ENCODE measurements at places on chromosomes 16 and 17.
A peak's percentile ranks its signal among the peaks of the same experiment; 100 is the strongest.

GRCh38 chr16:87125206-87126155 is 191.7 kb downstream of the C16orf95 start:
- no peak for DNase-seq

DNA sequence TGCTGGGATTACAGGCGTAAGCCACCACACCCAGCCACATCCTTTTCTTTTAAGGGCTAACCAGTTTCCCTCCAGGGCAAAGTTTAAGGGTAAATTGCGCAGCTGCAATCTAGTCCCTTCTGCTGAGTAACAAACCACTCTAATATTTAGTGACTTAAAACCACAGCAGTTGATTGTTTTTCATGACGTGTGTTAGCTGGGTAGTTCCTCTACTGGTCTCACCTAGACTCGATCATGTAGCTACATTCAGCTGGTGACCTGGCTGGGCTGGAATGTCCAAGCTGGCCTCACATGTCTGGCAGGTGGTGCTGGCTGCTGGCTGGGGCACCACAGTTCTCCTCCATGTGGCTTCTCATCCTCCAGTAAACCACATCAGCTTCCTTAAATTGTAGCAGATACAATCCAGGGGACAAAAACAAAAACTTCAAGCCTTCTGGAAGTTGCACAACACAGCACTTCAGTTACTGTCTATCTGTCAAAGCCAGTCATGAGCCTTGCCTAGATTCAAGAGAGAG is 75.5 kb downstream of the GPRC5B start:
- no peak for DNase-seq

DNA sequence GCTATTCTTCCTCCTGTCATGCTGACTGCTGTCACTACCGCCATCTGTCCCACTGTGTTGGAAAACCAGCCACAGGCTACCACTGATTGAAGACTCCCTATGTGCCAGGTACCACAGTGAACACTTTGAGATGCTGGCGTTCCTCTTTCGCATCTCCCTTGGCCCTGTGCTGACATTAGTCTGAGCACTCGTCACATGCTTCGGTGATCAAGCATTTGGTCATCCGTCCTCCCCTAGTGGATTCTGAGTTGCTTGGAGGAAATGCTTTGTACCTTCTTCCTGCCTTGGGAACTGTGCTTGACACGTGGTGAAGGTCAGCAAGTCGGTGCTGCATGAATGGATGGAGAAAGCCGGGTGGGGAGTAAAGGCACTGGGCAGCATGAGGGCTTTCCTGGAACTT is 260.1 kb downstream of the SNX29 start:
- no peak for DNase-seq

GRCh38 chr17:9798724-9799123 is 7.3 kb upstream of the DHRS7C start:
- no peak for DNase-seq

DNA sequence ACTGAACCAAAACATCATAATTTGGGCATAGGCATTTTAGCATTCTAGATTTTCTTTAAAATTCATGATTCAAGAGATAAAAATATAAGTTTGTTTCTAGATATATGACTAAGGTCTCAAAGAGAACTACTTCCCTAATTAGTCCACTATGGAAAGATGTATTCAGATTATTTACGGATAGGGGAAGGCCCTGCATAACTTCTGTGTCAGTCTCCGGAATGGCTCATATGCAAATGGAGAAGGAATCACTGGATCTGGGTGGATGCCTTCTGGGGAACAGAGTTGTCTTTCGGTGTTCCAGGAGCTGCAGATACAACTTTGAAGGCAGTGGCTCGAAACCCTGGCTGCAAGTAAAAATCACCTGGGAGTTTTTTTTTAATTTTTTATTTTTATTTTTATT is 17.1 kb upstream of the WFIKKN2 start:
- DNase-seq = no peak

DNA sequence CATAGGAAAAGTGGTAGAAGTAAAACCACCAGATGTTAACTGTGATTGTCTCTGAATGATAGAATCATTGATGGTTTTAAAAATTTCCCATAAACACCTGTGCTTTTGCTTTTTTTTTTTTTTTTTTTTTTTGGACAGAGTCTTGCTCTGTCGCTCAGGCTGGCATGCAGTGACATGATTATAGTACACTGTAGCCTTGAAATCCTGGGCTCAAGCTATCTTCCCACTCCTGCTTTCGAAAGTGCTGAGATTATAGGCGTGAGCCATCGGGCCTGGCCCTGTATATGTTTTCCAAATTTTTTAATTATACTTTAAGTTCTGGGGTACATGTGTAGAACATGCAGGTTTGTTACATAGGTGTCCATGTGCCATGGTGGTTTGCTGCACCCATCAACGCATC is 80.5 kb downstream of the NF1 start:
- no peak for DNase-seq

DNA sequence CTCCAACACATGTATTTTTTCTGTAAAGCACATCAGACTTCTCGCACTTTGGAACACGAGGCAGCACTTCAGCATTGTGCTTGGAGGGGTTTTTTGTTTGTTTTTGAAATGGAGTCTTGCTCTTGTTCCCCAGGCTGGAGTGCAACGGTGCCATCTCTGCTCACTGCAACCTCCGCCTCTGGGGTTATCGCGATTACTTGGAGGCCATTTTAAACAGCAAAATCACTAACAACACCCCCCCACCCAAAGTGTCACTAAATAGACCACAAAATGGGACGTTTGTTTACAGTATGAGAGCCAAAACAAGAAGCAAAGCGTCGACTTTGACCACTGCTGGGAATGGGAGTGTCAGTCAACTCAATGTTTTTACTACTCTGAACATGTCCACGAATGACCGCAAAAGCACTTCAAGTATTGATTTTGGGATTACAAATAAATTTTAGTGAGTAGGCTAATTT is 9.0 kb upstream of the C16orf87 start:
- no peak for DNase-seq

- DNase-seq = no peak
These were observed 30.5 kb downstream of the CDH1 start for GRCh38 chr16:68767581-68767980.

GRCh38 chr16:48246066-48246465 is 1.3 kb downstream of the ABCC11 start:
- DNase-seq = no peak

DNA sequence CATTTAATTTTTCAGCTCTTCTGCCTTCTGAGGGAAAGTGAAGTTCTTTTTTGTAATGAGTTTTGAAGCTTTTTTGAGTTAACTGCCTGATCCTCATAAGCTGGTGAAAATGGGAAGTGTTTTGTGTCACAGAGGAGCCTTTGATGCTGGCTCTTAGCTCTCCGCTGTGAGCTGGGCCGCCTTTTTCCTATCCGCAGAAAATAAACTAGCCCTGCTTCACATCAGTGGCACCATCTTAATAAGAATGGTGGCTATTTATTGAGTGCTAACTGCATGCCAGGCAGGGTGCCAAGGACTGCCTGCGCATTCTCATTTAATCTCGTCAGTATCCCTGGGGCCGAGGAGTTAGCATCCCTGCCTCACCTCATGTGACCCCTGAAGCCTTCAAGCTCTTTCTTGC is 309.0 kb downstream of the CPPED1 start:
- no peak for DNase-seq

GRCh38 chr17:43398724-43399595 is at the start of gene ARL4D:
ARL4D (plus strand) TSS chr17:43398993; CDS start chr17:43399733, 740 bp downstream.
- peak; percentile 82 for DNase-seq

GRCh38 chr16:58510097-58510775 is 5.1 kb upstream of the SETD6 start:
- DNase-seq = no peak

DNA sequence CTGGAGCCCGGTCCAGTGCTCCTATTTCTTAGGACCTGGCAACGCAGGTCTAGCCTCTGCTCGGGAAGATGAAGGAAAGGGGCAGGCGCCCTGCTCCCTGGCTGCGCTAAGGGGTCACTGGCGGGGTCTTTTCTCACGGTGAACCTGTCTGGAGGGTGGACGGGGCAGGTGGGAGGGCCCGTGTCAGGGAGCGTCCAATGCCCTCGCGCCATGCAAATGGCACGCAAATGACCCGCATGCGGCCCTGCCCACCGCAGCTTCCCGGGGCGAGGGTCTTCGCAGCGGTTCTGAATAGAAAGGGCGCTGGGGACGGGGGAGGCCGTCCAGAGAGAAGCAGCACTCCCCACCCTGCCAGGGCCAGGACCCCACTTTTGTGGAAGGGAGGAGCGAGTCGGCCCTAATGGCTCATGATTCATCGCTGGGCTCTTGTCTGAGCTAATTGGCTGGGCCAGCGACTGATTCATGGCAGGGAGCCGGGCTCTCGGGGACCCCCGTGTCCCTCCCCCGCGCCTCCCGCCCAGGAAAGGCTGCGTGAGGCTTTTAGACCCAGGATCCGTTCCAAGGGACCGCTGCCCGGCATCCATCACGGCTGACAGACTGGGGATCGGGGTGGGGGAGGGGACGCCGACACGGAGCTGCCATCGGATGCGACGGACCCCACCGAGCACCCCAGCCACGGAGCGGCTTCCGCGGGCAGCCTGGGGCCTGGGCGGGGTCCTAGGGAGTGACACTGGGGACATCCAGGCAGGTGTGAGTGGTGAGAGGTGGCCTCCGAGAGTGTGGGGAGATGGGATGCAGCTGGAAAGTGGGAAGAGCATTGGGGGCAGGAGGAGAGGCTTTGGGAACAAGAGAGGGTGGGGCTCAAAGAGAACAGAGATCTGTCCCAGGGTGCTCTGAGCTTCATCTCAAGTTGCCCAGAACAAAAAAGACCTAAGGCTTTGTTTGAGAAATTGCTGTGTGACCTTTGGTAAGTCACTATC is 25.0 kb upstream of the NGFR start:
- DNase-seq = no peak

- DNase-seq = no peak
These were observed 378.4 kb upstream of the CDH5 start for GRCh38 chr16:65988024-65988595.

DNA sequence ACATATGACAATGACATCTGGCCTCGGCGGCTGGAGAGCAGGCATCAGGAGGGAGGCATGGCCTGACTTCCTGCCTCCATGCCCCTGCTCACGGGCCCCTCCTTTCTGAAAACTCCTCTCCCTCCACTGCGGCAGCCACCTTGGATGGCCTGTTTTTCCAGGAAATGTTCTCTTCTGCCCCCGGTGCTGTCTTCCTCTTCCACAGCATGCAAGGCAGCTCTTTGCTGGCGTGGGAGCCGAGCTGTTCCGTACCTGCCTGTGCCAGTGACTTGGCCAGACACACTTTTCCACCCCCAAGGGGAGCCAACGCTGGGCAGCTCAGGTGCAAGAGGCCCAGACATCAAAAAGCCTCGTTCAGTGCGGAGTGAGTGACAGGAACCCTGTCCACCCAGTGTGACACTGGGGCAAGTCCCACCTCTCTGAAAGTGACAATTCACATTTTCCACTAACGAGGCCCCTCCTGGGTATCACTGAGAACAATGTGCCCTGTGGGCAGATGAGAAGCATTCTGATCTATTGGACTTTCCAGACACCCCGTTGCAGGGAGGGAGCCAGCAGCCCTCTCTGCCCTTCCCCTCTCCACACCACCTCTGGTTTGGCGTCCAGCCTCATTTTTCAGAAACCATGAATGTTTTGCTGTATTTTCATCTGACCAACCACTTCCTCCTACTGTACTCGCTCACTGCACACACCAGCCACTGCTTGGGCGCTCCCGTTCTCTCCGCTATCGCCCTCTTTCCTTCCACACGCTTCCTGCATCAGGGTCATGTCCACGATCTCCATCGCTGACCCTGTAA is 31.2 kb downstream of the NSMCE1 start:
- peak; percentile 57 for DNase-seq

DNA sequence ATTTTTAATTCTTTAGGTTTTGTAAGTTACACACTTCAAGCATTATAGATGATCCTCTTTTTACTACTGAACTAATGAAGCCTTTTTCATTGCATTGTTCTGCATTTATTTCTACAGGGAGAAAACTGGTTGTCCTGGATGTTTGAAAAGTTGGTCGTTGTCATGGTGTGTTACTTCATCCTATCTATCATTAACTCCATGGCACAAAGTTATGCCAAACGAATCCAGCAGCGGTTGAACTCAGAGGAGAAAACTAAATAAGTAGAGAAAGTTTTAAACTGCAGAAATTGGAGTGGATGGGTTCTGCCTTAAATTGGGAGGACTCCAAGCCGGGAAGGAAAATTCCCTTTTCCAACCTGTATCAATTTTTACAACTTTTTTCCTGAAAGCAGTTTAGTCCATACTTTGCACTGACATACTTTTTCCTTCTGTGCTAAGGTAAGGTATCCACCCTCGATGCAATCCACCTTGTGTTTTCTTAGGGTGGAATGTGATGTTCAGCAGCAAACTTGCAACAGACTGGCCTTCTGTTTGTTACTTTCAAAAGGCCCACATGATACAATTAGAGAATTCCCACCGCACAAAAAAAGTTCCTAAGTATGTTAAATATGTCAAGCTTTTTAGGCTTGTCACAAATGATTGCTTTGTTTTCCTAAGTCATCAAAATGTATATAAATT is 53.0 kb downstream of the TUBD1 start:
- DNase-seq = no peak

- DNase-seq = no peak
These were observed 128.8 kb downstream of the FOXL1 start for GRCh38 chr16:86707171-86707570.

GRCh38 chr17:31646642-31647041 is 212.4 kb downstream of the COPRS start:
- no peak for DNase-seq

- DNase-seq = no peak
These were observed 872 bp downstream of the ELMO3 start for GRCh38 chr16:67199808-67200198.

DNA sequence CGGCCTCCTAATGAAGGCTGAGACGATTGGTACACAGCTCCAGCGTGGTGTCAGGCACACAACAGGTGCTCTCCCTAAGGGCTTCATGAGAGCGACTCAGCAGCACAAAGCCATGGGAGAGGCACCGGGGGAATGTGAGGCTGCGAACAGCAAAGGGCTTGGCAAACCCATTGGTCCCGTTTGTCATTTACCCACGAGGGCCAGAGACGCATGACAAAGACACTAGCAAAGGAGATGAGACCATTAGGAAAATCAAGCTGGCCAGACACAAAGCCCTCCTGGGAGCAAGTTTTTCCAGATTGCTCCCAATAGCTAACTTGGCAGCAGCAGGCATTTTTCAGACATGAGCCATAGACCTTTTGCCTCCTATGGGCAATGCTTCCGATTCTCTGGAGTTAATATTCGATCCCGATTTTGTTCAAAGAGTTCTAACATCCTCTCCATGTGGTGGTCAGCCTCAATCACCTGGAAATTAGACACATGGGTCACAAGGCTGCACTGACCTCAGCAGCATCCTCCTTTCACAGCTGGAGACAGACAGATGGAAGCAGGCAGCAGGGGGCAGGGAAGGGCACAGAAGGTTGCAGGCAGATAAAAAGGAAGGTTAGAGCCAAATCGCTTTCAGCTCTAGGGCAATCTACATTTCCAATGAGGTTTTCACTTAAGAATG is 38.2 kb downstream of the TK2 start:
- no peak for DNase-seq

DNA sequence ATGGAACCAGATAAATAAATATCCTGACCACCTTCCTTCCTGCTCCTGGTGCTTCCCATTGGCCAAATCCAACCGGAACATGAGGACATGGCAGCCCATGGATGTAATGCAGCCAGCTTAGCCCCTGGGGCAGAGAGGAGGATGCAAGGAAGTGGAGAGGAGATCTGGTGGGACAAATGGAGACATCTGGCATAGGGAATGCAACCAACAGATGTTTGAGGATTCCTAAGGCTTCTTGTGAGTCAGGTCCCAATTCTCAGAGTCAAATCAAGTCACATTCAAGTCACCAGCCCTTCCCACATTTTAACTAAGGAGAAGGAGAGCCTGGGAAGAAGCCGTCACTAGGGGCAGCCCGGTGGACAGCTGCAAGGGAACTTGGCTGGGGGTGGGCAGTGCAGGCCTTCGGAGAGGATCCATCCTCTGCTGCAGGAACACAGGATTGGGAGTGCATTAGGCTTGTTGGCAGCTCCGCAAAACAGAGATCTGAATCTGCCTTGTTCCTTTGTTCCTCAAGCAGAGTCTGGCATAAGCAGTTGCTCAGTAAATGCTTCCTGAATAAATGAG is 62.8 kb upstream of the HS3ST2 start:
- no peak for DNase-seq
